ENCODE measurements at places on chromosomes 6 and 20.

DNA sequence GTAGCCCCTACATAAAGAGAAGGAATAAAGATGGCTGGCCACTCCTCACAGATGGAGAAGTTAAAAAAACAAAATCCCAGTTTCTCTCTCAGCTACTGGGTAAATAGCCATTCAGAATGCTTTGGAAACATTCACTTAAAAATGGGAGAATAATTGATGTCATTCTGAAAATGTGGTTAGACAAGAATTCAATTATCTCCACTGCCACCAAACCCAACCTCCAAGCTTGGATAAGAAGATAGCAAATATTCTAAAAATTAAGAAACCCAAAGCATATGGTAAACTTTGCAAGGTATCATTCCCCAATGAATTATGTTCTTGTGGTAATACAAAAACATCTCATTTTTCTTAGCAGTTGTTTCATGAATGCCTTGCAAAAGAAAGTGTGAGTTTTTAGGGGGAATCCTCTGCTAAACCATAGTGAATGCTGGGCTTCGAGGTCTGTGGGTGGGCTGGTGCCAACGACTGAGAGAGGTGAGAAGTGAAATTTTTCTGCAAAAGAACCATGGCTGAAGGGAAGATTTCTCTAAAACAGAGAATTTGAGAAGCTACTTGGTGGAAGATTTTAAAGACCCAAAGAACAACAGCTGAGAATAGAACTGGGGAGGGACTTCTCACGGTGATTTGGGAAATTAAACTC, 497.9 kb upstream of the JARID2 start:
- no peak for DNase-seq

DNA sequence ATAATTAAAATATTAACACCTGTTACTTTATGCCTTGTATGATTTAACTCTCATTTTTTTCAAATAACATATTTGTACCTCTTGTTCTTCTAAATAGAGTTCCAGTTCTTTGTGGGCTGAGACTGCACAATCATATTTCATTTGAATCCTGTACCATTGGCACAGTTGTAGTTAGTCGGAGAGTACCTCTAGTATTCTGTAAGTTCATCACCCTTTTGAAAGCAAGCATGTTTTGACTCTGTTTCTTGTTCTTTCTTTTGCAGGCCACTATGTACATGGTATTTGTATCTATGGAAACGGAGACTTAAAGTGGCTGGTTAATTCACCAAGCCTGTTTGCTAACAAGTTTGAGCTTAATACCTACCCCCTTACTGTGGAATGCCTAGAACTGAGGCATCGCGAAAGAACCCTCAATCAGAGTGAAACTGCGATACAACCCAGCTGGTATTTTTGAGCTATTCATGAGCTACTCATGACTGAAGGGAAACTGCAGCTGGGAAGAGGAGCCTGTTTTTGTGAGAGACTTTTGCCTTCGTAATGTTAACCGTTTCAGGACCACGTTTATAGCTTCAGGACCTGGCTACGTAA, 68.2 kb downstream of the C6orf52 start:
- DNase-seq = no peak

GRCh38 chr6:111471533-111471932, 11.5 kb downstream of the REV3L start:
- DNase-seq = no peak

DNA sequence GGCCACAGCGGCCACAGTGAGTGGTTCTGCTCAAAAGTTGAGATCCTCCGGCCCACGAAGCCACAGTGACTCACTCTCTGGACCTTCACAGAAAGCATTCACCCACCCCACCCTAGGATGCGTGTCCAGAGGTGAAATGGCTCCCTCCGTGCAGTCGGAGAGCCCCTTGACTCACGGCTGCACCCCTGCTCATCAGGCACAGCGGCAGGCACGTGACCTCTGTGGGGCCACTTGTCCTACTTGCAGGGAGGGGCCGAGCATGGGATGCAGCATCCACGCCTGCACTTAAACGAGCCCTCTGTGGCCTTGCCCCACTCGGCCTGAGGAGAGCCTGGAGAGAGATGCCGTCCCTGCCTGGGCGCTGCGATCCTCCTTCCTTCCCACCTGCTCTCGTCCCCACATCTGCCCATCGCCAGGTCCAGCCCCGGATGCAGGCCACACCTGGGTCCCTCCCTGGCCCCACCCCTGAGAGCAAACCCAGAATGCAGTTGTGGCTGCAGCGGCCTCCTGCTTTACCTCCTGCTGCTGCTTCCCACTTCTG, 28.7 kb downstream of the NTSR1 start:
- DNase-seq = no peak

DNA sequence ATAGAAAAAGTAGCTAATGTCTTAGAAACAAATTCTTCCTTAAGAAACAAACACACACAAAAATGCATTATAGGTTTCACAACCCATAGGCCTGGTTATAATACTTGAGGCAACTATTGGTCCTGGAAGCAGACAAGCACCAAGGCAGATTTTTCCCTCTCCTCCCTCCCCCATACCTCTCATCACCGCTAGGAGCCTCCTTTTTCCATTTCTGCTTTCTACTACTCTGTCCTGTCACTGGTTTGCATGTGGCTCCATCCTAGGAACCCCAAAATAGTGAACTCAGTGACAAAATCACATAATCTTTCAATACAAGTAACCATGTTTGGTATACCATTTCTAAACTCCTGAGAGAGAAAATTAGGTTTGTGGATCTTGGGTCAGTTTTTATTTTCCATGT, 66.1 kb downstream of the HMGCLL1 start:
- DNase-seq = no peak

GRCh38 chr20:52306477-52306876, 114.9 kb upstream of the ZFP64 start:
- no peak for DNase-seq

DNA sequence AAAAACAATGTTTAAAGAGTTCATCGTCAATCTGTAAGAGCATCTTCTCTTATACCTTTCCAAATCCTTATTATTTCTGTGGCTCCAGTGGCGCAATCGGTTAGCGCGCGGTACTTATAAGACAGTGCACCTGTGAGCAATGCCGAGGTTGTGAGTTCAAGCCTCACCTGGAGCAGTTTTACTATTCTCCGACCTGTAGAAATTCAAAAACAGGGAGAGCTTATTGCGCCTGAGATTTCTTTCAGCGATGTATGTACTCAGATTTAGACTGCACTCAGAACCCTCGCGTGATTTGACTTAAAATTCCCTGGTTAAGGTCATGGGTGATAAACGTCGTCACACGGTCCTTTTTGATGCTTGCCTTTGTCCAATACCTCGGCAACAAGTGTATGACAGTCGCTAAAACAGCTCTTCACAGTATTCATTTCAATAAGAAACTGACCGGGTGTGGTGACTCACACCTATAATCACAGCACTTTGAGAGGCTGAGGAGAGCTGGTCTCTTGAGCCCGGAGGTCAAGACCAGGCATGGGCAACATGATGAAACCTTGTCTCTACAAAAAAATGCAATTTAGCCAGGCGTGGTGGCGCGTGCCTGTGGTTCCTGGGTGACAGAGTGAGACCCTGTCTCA, 11.9 kb downstream of the GPX5 start:
- DNase-seq = no peak

DNA sequence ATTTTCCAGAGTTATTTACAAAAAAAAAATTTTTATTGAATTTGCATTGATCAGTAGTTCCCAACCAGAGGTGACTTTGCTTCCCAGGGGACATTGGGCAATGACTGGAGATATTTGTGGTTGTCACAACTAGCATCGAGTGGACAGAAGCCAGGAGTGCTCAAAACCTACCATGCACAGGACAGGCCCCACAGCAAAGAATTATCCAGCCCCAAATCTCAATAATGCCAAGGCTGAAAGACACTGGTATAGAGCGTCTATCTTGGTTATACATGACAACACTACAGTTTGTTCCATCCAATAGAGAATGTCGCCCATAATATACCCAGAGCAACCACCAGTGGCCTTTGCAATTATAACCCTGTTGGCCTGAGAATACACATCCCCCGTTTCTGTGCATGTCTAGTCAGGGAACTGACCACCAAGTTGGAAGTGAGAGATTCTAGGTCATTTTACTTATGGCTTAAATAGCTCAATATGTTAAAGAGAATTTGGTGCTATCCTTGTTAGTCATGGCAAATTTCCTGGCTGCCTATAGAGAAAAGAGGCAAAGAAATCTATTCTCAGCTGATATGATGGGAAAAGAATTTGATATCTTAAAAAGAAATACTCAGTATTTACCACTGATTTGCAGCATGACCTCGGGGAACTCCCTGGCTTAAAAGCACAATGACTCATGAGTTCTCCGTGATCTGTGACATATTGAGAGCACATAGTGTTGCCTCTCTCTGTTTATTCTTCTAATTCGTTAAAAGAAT, 76.0 kb upstream of the ADTRP start:
- no peak for DNase-seq

- no peak for DNase-seq
Observed at GRCh38 chr20:46118481-46119020, 437 bp downstream of the CD40 start.

DNA sequence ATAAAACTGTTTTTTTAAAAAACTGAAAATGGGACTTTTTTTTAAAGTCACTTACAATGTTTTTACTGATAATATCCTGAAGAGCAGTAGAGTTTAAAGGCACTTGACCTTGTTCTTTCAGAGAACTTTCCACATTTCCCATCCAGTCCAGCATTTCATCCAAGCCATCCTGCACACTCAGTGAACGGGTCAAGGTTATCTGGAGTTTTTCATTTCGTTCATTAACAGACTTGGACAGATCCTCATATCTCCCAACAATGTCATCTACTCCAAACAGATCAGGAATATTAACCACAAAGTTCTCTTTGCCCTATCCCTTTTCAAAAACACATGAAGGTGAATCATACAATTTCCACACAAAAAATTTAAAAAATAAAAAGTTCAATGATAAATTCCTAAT, 69.1 kb downstream of the DST start:
- no peak for DNase-seq

- peak; percentile 37 for DNase-seq
Observed at GRCh38 chr6:20404641-20405032, 3.0 kb downstream of the E2F3 start.

DNA sequence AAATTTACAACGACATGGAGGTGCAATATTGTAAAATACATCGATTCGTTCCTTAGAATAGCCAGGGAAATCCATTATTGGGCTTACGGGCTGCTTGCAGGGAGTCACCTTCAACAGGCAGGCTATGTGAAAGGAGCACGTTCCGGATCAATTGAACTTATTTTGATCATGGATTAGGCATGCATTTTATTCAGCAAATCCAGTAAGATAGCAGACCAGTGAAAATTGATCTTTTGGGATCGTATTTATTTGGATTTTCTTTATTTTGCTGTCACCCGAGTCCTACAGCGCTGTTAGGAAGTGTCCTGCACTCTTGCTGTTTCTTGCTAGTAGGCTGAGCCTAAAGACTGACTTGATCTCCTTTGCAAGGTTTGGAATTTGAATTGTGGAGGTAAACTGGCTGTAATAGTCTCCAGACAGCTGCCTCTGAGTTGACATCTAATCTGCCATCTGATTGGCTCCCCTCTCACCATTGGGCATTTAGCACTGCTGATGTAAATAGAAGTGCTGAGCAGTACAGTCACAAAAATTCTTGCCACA, 3.0 kb downstream of the ARID1B start:
- peak; percentile 67 for DNase-seq

DNA sequence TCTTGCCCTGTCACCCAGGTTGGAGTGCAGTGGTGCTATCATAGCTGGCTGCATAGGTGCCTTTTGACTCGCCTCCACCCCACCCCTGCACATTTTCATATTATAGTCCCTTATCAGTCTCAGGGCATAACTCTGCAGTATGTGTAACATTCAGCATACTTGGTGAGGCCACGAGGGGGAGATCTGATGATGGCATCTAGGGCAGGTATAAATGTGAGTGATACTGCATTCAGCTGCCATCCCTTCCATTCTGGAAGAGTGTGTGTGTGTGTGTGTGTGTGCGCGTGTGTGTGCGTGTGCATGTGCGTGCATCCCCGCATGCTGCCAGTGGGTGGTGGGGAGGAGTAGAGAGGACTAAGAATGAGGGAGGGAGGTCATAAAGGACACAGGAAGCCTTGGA, 81.4 kb downstream of the JARID2 start:
- no peak for DNase-seq

GRCh38 chr20:63318391-63319163, 25.6 kb downstream of the COL20A1 start:
- no peak for DNase-seq

DNA sequence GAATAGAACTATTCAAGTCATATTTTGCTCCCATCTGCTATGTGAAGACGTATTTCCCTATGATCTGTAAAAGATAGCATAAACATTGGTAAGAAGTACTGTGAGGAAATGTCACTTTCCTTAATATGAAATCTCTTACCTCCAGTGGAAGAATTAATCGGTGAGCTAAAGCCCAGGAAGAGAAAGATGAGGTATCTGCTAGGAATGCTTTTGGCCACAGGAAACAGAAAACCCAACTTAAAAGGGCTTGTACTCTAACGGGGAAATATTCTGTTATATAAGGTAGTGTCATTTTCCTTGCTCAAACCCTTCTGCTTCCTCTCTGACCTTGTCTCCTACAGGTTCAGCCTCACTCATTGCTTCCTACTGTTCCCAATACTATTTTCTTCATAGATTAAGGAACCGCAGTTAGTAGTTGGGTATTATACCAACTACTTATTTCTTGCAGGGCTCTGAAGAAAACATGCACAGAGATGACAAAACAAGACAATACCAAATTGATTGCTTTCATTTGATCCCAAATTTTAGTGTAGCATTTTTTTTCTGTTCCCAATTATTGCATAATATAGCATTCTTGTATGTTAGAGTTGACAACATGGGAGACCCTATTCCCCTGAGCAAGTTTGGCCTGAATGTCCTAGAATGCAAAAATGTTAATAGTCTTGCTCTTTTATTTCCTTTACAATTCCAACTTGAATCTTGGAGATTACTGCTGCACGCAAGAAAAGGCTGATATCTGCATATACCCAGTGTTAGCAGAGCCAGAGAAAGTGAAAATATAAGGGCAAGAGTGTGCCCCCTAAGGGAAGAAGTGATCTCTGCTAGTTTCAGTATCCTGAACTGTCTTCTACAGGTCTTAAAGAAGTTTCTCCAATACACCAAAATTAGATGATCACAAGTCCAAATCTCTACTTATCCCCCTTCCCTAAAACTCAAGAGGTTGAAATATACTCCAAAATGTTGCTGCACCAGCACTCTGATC, 65.3 kb downstream of the AFG1L start:
- DNase-seq = no peak

DNA sequence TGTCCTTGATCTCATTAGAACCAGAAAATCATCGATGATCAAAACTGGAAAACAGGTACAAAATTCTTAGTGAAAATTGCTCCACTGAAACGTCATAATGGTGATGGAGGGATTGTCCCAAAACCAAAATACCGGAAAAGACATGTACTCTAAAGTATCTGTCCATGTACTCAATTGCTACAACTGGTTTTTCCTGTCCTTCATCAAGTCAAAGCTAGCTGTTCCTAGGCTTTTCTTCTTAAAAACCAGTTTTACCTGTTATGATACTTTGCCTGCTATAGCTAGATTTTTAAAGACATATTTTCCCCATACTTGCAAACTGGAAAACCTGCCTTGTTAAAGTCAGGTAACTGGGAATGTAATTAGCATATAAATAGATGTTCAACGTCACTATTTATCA, 50.5 kb upstream of the LRRC1 start:
- no peak for DNase-seq

GRCh38 chr6:121857551-121857950, 422.1 kb downstream of the GJA1 start:
- no peak for DNase-seq
